Ovary (tissue), 10 donors: ENCODE measurements at places on chromosomes 16 and 17.

DNA sequence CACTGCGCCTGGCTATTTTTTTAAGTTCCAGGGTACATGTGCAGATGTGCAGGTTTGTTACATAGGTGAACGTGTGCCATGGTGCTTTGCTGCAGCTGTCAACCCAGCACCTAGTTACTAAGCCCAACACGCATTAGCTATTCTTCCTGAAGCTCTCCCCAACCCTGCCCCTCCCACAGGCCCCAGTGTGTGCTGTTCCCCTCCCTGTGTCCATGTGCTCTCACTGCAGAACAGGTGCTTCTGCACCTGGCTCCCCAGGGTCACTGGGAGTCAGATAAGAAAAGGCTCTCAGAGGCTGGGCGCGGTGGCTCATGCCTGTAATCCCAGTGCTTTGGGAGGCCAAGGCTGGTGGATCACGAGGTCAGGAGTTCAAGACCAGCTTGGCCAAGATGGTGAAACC lies 6.2 kb downstream of the HASPIN start:
- DNase-seq, result no peak
- no peaks in the 10 kb centered on the region for H3K36me3 ChIP-seq
- no peaks in the 10 kb centered on the region for H3K27me3 ChIP-seq
- peaks cover 5% of the 10 kb centered on the region for H3K4me1 ChIP-seq
- no peak overlapping the region for H3K4me3 ChIP-seq

DNA sequence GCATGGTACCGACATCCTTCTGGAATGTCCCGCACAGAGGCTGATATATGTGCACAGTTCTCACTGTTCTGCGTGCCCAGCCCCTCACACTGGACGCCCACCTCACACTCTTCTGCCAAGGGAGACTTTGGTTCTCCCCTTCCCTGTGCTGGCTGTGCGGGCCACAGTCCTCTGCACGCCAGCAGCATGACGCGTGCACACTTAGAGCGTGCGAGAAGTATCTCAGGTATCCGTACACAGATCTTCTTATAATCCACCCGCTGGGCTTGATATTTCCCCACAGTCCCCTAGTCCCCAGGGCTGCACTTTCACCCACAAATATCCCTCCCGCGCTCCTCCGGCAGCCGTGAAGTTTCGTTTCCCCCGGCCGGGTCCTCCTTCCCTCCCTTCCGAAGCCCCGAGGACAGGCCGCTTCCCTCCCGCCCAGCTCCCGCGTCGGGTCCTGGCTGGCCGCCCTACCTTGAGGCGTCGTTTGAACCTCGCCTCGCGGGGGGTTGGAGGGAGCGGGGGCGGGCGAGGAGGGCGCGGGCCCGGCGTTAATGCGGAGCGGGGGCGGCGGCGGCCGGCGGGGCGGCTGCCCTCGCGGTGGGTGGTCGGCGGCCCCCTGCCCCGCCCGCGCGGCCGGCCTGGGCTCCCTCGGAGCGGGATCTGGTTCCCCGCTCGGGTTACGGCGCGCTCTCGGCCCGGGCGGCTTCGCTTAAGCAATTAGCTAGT lies 5.0 kb upstream of the FOXF1 start:
- no peak overlapping the region for H3K27ac ChIP-seq
- no peak overlapping the region for H3K4me3 ChIP-seq
- DNase-seq, result no peak
- H3K4me1 ChIP-seq, result peaks cover 3% of the 10 kb centered on the region
- H3K27me3 ChIP-seq, result peaks cover 5% of the 10 kb centered on the region

- H3K4me1 ChIP-seq, result no peaks in the 10 kb centered on the region
- no peak overlapping the region for H3K27ac ChIP-seq
- H3K36me3 ChIP-seq, result no peaks in the 10 kb centered on the region
- H3K27me3 ChIP-seq, result no peaks in the 10 kb centered on the region
- no peak for DNase-seq
These were observed 66.1 kb upstream of the RPL38 start for GRCh38 chr17:74137416-74137815.

GRCh38 chr16:2970563-2970962 lies 1.4 kb downstream of the PAQR4 start:
- H3K27ac ChIP-seq, result no peak overlapping the region
- no peak overlapping the region for H3K4me3 ChIP-seq
- peaks cover 6% of the 10 kb centered on the region for H3K27me3 ChIP-seq
- H3K36me3 ChIP-seq, result no peaks in the 10 kb centered on the region

- no peaks in the 10 kb centered on the region for H3K4me1 ChIP-seq
- H3K4me3 ChIP-seq, result peak overlapping the region; percentile 45
- no peak overlapping the region for H3K27ac ChIP-seq
- DNase-seq, result no peak
These were observed 2.0 kb upstream of the FBXL19 start for GRCh38 chr16:30921459-30921747.

DNA sequence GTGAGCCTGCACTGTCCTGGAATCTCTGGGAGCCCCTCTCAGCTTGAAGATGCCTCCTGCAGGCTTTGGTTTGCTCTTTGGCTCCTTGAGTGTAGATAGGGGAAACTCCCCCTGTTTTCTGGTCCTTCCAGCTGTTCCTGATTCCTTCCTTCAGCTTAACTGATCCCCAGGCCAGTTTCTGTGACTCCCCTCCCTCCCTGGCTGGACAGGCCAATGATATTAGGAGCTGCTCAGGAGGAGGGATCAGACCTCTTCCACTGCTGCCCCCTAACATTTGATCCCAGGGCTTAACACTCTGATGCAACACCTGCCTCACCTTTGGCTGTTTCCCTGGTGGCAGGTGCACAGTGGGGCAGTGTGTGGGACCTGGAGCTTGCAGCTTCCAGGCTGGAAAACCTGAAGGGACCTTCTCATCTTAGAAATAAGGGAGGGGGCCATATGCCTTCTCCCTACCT lies at the start of gene TAC4:
TSS of gene TAC4 (minus strand) at position 51 of the 455 bp plus-strand sequence. CDS start 52 bp downstream, outside the sequence.
- peaks cover 12% of the 10 kb centered on the region for H3K4me1 ChIP-seq
- no peaks in the 10 kb centered on the region for H3K27me3 ChIP-seq
- H3K27ac ChIP-seq, result no peak within 1 kb of the TSS
- DNase-seq, result no peak

DNA sequence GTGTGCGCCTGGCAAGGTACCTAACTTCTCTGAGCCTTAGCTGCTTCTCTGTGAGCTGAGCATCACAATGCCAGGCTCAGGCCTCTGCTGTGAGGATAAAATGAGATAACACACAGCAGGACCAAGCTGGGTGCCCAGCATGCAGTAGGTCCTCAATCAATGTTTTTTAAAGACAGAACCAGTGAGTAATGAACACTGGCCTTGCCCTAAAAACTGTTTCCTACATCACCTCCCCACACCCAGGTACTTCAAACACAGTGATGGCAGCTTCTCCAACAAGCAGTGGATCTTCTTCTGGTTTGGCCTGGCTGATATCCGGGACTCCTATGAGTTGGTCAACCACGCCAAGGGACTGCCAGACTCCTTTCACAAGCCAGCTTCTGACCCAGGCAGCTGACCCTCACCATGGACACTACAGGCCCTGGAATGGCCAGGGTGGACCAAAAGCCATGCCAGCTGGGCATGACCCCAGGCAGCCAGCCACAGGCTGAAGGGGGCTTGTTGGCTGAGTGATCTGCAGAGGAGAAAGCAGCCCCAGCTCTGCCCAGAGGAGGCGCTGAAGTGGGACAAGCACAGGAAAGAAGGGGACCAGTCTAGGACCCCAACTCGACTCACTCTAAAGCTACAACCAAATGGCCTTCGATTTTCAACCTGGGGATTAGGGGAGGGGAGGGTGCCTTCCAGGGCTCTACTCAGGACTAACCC lies 3.9 kb downstream of the NAGS start:
- H3K27me3 ChIP-seq, result peaks cover 2% of the 10 kb centered on the region
- peaks cover 10% of the 10 kb centered on the region for H3K4me1 ChIP-seq
- H3K27ac ChIP-seq, result no peak overlapping the region
- DNase-seq, result no peak
- no peaks in the 10 kb centered on the region for H3K36me3 ChIP-seq

DNA sequence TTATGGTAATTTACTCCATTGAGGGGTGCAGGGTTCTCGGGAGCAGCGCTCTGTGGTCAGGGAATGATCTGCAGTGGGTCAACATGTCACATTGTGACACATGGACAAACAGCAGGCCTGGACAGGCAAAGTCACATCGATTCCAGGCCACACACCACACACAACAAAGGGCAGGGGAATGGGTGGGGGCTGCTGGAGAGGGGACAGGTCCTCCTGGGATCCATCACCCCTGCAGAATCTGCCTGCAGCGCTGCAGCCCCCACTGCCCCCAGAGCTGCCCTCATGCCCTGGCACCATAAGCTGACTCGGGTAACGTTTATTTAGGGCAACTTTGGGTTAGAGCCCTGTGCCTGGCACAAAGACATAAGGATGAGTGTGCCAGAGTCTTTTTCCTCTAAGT lies 9.1 kb downstream of the PEMT start:
- H3K4me1 ChIP-seq, result peaks cover 3% of the 10 kb centered on the region
- H3K4me3 ChIP-seq, result no peak overlapping the region
- H3K27ac ChIP-seq, result no peak overlapping the region
- no peaks in the 10 kb centered on the region for H3K36me3 ChIP-seq
- no peak for DNase-seq
- H3K27me3 ChIP-seq, result no peaks in the 10 kb centered on the region

DNA sequence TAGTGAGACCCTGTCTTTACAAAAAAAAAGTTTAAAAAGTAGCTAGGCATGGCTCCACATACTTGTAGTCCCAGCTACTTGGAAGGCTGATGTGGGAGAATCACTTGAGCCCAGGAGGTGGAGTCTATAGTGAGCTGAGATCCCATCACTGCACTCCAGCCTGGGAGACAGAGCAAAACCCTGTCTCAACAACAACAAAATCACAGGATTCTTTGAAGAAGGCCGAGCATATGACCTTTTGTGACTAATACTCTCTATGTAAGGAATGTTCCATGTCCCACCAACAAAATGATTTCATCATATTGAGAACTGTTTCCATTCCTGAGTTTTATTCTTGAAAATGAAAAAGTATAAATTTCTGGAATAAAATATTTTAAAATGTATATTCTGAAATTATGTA lies 58.9 kb upstream of the EFCAB3 start:
- H3K27me3 ChIP-seq, result no peaks in the 10 kb centered on the region
- no peak for DNase-seq
- H3K36me3 ChIP-seq, result no peaks in the 10 kb centered on the region
- no peak overlapping the region for H3K27ac ChIP-seq
- H3K4me1 ChIP-seq, result no peaks in the 10 kb centered on the region

- no peaks in the 10 kb centered on the region for H3K36me3 ChIP-seq
- H3K4me3 ChIP-seq, result no peak overlapping the region
- no peak for DNase-seq
- H3K27me3 ChIP-seq, result no peaks in the 10 kb centered on the region
These were observed 46.8 kb downstream of the MAP2K4 start for GRCh38 chr17:12067485-12067884.

DNA sequence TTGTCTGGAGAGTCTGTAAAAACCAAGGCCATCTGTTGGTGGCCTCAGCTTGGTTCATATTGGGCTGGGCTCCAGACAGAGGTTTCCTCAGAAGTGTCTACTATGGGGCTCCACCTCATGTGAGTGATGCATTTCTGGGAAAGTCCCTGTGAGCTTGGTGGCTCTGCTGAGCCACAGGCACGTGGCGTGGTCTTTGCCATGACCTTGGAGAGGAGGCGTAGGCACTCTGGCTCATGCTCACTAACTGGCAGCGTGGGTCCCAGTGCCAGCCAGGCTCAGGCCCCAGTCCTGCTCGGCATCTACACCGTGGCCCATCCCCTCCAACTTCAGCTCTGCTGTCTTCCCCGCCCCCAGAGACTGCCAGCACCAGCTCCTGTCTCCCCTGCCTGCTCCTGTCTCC lies 10.7 kb upstream of the SMTNL2 start:
- no peaks in the 10 kb centered on the region for H3K27me3 ChIP-seq
- DNase-seq, result no peak
- H3K36me3 ChIP-seq, result no peaks in the 10 kb centered on the region
- no peak overlapping the region for H3K4me3 ChIP-seq

GRCh38 chr16:56630134-56630533 lies 2.3 kb upstream of the MT1M start:
- no peaks in the 10 kb centered on the region for H3K36me3 ChIP-seq
- no peaks in the 10 kb centered on the region for H3K27me3 ChIP-seq
- DNase-seq, result no peak
- H3K4me1 ChIP-seq, result peaks cover 6% of the 10 kb centered on the region
- H3K27ac ChIP-seq, result no peak overlapping the region
- no peak overlapping the region for H3K4me3 ChIP-seq

DNA sequence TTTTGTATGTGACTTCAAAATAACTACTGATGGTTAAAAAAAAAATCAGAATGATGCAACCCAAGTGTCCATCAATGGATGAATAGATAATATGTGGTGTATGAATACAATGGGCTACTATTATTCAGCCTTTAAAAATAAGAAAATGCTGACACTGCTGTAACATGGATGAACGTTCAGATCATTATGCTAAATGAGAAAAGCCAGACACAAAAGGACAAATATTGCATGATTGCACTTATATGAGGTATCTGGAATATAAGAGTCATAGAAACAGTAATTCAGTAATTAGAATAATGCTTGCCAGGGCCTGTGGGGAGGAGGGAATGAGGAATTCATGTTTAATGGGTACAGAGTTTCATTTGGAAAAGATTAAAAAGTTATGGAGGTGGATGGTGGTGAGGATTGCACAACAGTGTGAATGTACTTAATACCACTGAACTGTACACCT lies 25.4 kb downstream of the TENT4B start:
- DNase-seq, result no peak
- no peaks in the 10 kb centered on the region for H3K27me3 ChIP-seq
- no peak overlapping the region for H3K4me3 ChIP-seq
- H3K27ac ChIP-seq, result no peak overlapping the region
- H3K4me1 ChIP-seq, result peaks cover 5% of the 10 kb centered on the region

DNA sequence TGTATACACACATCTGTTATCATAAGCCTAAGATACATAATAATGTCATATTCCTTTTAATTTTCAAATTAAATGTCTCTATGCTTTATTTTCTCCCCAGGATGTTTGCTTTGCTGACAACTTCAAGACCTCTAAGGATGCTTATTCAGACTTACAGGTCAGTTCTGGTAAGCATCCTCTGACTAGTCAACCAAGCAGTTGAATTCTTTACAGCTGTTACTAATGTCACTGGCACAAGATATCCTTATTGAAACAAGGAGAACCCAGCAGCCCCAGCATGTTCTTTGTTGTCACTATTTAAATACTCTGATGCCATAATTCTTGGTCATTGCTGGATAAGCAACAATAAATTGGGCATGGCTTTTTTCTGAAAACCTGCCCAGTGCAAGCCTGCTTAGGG lies 232.3 kb upstream of the PMFBP1 start:
- H3K4me1 ChIP-seq, result no peaks in the 10 kb centered on the region
- no peak overlapping the region for H3K27ac ChIP-seq
- no peak for DNase-seq
- H3K36me3 ChIP-seq, result no peaks in the 10 kb centered on the region

- H3K36me3 ChIP-seq, result no peaks in the 10 kb centered on the region
- H3K4me3 ChIP-seq, result no peak overlapping the region
- H3K27me3 ChIP-seq, result no peaks in the 10 kb centered on the region
- H3K27ac ChIP-seq, result no peak overlapping the region
- peaks cover 1% of the 10 kb centered on the region for H3K4me1 ChIP-seq
These were observed 8.5 kb upstream of the ANKRD11 start for GRCh38 chr16:89498839-89499238.

GRCh38 chr17:82666931-82667667 lies 18.9 kb upstream of the WDR45B start:
- peaks cover 3% of the 10 kb centered on the region for H3K4me1 ChIP-seq
- no peaks in the 10 kb centered on the region for H3K36me3 ChIP-seq
- no peak overlapping the region for H3K4me3 ChIP-seq

GRCh38 chr17:32141679-32142037 lies 644 bp upstream of the RHOT1 start:
- no peaks in the 10 kb centered on the region for H3K27me3 ChIP-seq
- no peak for DNase-seq
- peaks cover 7% of the 10 kb centered on the region for H3K4me1 ChIP-seq
- no peaks in the 10 kb centered on the region for H3K36me3 ChIP-seq
- H3K27ac ChIP-seq, result peak overlapping the region; percentile 63
